ENCODE measurements at places on chromosomes 13 and 19. TPM values are rescaled to one million over a fixed set of nuclear protein-coding genes. Genes with fewer than 3 reads are reported as not detected.

ZIM2 gene
- 0.05 TPM for polyA plus RNA-seq

SGCG gene
- polyA plus RNA-seq, result 0.57 TPM

DNA sequence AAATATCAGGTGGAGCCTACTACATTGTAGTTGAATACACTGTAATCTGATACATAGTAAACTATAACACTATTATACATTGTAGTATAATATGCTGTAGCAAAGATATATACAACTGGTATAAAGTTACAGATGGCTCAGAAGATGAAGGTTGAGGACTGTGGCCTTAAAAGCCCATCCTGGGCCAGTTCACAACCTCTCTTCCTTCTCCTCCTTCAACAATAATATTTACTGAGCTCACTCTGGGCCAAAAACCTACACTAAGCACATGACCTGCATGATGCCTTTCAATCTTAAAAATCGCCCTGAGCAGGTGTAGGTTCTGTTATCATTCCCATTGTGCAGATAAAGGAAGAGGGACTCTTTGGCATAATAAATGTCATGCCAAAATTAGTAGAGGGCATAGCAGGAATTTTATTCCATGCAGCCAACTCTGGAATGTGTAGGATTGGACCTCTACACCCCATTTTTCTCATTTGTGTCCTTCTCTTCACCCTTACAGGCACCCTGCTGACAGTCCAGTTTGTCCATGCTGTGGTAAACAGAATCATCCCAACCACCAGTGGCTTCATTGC is 14.6 kb upstream of the SIN3B start:
- DNase-seq, result no peak

- no peak for DNase-seq
Observed at GRCh38 chr19:17836530-17836929, 11.3 kb downstream of the JAK3 start.

DNA sequence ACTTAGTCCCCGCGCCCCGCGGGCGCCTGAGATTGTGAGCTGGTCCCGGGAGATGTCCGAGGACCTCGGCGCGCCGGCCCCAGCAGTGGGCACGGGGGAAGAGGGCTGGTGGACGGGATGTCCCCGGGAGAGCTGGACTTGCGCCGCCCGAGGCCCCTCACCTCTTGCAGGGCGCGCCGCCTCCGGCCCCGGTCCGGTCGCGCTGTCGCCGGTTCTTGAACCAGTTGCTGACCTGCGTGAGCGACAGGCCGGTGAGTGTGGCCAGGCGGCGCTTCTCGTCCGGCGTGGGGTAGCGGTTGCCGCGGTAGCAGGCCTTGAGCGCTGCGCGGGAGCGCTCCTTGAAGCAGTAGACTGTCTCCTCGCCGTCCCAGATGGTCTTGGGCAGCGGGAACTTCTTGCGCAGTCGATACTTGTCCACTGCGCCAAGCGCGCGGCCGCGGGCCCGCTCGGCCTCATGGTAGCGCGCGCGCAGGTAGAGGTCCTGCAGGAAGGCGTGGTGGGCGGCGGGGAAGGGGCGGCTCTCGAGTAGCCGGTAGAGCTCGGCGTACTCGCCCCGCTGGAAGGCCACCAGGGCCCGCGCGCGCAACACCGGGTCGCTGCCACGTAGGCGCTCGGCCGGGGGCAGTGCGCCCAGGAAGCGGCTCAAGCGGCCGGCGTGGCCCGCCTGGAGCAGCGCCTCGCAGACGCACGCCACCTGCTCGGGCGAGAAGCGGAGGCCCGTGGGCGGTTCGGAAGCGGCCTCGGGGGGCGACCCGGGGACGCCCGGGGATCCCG is 984 bp downstream of the SIX5 start:
- DNase-seq, result no peak

AKAP8L gene
- polyA plus RNA-seq, result 128 TPM

SWSAP1 gene
- polyA plus RNA-seq, result 5.9 TPM

DNA sequence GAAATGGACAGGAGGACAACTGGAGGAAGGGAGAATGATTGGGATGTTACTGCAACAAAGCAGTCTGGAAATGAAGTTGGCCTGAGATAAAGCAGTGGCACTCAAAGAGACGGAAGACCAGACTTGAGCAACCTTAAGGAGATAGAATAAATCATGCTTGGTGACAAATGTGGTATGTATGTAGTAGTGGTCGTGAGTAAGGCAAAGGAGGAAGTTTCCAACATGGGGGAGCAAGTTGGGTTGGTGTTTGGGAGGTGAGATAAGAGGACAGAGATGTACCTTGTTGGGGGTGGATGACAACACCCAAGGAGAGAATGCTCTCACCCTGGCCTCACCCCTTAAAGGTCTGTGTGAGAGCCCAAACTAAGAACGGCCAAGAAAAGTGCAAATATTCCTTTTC is 420.5 kb downstream of the DIAPH3 start:
- no peak for DNase-seq

GRCh38 chr13:29270271-29270985 is 325.1 kb downstream of the SLC7A1 start:
- DNase-seq, result no peak

ONECUT3 gene
- polyA plus RNA-seq, result 0.02 TPM

DNA sequence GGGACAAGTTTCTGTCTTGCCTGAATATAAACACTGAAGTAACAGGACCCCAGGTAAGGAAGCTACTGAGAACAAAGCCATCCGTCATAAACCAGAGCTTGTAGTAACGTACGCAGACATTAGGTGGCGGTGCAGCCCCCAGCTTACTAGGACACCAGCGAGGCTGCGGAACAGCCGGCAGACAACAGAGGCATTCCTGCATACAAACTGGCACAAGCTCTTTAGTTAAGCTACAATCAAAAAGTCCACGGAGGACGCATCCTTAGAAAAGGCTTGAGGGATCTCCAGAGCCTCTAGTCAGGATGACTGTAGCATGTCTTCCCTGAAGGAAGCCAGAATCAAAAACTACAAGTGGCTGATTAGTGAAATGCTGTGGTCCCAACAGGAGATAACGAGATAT is 26.2 kb downstream of the ZNF160 start:
- DNase-seq, result peak; percentile 33

GRCh38 chr13:111129465-111130115 is 14.5 kb downstream of the ARHGEF7 start:
- DNase-seq, result no peak

DNA sequence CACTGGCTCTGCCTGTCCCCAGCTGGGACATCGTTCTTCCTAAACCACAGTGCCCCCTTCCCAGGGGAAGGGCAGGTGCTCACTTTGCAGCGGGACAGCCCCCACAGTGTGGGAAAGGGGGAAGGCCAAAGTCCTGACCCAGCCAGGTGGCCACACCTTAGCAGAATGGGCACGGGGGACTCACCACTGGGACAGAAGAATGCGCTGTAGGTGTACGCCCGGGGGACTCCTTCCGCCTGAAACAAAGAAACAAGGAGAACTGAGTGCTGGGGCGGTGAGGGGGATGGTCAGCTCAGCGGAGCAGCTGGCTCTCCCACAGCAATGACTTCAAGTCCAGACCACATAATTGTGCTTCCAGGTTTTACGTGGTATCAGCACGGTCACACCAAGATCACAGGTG is 49.4 kb downstream of the F2RL3 start:
- DNase-seq, result no peak

Data from thymus (tissue), 14 donors.